ENCODE measurements at places on chromosomes 7 and 10.

DNA sequence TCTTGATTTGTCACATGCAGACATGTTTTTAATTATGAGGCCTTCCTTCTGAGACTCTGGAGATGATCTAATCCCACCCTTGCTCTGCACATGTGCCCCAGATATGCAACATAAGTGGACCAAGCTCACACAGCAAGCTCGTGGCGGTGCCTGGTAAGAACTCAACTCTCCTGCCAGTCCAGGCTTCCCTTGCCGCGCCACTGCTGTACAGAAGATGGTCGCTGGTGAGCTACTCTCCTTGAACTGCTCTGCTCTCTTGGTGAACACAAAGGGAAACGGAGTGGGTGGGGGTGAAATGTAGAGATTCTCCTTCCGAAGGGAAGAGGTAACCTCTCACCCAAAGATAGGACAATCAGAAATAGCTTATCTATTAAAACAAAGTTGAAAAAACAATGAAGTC is 25.7 kb downstream of the MYOF start:
- DNase-seq: no peak

DNA sequence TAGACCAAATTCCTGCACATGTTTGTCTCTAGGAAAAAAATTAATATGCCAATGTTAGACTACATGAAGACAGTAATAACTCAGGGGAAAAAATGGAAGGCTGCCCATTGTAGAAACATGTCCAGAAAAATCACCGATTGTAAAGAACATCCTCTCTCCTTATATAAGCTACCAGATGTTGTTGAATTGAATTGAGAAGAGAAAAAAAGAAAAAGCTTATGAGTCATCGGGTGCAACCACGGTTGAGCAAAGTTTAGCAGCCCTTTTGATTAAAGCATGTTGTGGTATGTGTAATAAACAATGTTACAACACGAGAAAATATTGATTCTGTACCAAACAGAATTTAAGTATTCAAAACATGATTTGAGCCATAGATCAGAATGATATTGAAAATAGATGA is 102.3 kb upstream of the ARHGAP21 start:
- no peak for DNase-seq

DNA sequence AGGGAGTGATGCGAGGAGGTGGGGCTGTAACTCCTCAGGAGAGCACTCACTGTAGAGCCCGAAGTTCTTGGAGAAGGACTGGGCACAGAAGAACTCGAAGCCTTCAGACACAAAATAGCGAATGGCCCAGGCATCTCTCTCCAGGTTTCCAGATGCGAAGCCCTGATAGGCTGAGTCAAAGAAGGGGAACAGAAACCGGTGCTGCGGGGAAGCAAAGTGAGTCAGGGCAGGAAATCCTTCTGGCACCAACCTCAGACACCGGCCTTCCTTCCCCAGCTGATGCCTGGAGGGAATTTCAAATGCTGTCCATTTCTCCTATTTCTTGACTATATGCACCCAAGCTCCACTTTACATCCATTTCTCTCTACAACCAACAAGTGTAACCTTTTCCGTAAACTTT is 26.8 kb downstream of the GOT1 start:
- no peak for DNase-seq

- DNase-seq: no peak
Observed at GRCh38 chr10:96614515-96614914, 27.7 kb upstream of the TM9SF3 start.

GRCh38 chr10:89129911-89130310 is 77.2 kb downstream of the CH25H start:
- DNase-seq: no peak

- no peak for DNase-seq
Observed at GRCh38 chr7:14377646-14378266, 388.3 kb upstream of the ETV1 start.

DNA sequence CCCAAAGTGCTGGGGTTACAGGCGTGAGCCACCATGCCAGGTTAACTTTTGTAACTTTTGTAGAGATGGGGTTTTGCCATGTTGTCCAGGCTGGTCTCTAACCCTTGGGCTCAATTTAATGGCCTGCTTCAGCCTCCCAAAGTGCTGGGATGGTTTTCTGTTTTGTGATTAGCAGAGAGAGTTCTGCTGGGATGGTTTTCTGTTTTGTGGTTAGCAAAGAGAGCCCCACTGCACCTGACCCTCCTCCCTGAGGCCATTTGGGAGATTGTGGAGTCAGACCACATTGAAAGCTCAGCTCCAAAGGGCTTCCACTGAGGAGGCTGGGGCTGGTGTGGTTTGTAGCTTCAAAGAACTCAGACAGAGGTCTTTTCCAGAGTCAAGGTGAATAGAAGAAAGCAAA is 29.6 kb upstream of the CUX1 start:
- no peak for DNase-seq

DNA sequence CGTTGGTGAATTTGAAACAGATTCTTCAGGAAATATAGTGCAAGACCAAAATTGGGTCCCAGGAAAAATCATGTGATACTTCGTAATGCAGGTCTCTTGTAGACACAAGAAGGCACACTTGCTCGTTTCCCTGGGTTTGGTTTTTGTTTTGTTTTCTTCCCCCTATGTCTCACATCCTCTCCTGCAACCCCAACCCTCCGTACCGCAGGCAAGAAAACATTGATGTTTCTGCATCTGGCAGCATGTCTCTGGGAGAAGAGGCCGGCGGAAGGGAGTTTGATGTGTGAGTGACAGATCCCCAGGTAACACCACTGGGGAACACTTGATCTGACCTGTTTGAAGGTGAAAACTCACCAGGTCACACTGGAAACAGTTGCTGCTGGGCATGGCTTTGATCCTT is 718.5 kb downstream of the AUTS2 start:
- no peak for DNase-seq

DNA sequence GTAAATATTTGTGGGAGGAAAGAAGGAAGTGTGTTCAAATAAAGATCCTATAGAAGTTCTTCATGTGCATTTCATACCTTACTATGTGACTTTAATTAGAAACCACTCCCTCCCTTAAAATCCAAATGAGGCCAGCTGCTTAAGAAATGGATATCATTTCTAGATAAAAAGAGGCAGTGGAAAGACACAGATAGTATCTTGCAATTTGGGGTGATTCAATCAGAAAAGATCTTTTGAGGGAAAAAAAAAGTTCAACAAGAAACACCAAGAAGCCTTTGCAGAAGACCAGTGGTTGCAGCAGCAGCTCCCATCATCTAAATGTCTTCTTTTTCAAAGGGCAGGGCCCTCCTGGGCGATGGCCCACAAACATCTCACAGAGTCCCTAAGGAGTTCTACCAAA is 200.1 kb downstream of the LRRN3 start:
- DNase-seq: no peak

- no peak for DNase-seq
Observed at GRCh38 chr7:138670594-138670993, 30.6 kb downstream of the SVOPL start.
